ENCODE measurements at places on chromosomes 11 and 22.

GRCh38 chr11:125516245-125516644 lies 20.2 kb upstream of the FEZ1 start:
- no peak for DNase-seq

DNA sequence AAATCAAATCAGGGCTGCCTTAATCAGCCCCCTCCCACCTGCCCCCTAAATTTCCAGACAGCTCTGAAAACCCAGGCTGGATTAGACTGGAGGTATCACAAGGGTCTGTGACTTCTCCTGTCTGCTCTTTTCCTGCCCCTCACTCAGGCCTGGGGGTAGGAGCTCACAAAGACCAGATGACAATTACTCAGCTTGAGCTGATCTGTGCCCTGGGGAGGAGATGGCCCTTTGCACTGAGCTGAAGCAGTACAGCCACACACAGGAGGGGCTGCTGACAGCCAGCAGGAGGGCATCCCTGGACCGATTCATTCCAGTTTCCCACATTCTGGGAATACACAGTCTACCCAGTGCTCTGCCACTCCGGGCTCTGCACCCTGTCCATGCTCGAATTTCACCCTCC lies 4.2 kb downstream of the ABCC8 start:
- no peak for DNase-seq

DNA sequence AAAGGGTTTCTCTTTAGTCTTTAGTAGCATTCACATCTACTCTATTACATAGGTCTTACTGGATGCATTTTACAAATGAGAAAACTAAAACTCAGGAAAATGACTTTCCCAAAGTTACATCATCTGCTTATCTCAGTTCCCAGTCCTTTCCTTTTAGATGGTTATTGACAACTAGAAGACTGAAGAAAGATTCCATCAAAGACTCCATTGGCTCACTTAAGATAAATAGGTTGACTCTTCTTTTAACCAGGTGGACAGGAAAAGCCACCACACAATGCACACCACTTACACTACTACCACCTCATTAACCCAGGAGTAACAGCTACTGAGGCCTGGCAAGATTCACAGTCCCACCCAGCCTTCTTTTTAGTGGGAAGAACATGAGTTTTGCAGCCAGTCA lies 123.6 kb downstream of the TRIM44 start:
- no peak for DNase-seq

DNA sequence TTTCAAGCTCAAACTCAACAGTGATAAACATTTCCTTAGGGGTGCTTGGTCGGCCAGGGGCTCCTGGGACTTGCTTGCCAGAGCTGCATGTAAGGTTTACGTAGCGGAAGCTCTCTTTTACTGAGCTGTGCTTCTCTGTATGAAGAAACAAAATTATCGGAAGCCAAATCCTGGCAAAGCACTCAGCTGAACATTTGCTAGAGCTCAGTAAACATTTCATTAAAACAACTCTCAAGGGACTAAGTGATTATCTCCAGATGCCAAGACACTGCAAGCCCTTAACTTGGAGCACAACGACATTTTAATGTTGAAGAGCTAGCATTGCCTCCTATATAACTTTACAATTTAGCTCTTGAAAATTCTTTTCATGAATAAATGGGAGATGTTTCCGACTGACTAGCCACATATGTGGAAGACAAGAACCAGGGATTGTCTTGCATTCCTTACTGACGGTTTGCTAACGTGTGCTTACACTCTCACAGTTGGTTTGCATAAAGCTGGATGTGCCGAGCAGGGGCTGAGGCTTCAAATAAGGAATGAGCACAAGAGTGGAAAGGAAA lies 43.4 kb downstream of the SCUBE2 start:
- peak; percentile 59 for DNase-seq

DNA sequence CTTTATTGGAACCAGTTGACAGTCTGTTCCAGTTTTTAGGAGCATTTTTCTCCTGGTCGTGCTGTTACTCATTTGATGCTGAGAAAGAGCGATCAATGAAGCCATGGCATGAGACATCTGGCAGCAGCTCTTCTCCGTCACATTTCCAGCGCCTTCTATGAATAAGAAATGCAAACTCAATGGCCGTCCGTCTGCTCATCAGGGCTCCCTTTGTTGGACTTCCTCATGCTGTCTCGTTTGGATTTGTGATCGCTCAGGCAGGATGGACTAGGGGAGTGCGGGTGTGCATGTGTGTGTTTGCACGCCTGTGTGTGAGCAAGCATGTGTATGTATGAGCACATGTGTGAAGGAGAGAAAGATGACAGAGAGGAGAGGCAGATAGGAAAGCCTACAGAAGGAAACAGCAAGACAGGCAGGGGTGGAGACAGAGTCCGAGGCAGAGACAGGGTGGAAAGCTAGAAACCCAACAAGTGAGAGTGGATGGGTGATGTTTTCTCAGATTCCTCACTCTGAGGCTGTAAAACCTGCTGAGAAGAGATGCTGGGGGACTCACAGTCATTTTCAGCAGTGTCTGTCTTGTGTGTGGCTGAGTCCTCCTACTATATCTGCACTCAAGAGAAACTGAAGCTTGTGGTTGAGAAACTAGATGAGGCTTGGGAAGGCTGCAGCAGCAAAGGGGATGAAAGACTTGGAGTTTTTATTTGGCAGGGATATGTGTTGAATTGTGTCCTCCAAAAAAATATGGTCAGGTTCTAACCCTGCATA lies 56.0 kb upstream of the CLMP start:
- no peak for DNase-seq

DNA sequence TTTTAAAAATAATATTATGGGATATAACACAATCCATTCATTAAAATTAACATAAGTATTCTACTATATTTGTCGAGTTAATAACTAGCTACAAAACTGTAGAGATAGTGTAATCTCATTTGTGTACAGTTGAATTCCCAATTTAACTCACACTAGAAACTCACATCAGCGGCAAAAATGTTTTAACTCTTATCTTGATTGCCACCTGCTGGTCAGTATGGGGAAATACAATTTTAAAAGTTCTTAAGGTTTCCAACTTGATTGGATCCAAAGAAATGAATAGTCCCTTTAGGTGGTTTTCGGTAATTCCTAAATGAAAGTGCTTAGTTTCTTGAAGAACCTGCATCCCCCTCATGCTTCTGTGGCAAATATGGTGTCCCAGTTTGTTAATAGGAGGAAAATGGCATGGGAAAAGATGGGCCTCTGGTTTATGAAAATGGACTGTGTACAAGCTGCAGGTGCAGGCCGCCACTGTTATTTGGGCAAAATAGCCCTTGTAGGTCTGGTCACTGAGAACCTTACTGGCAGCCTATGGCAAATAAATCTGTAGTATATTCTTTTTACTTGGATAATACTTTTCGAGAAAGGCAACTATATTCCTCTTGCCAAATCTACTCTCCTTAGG lies 33.7 kb upstream of the SLC17A6 start:
- DNase-seq, result no peak

- DNase-seq, result no peak
Measured at GRCh38 chr11:127965939-127966668, 621.3 kb downstream of the ETS1 start.

DNA sequence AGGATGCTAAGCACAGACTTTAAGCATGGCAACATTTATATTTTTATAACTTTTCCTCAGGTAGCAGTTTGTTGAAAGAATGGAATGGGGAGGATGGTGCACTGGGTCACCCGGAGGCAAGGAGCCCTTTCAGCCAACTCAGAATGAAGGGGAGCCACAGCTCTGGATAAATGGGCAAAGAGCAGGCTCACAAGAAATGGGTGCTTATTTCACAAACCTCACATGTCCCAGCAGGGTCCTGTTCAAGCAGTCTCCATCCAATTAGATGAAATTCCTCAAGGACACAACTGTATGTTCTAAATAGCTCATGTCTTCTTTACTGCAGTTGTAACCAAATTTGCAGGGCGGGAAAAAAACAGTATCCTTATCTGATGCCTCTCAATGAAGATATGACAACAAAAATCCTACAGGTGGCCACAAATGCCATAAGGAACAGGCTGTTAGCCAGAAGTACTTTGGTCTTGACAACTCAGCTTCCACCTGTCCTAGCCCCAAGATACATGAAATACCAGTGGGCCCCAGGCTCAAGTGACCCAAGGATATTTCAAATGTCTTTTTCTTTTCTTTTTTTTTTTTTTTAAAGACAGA lies 48.2 kb downstream of the MAPK1 start:
- DNase-seq, result no peak

DNA sequence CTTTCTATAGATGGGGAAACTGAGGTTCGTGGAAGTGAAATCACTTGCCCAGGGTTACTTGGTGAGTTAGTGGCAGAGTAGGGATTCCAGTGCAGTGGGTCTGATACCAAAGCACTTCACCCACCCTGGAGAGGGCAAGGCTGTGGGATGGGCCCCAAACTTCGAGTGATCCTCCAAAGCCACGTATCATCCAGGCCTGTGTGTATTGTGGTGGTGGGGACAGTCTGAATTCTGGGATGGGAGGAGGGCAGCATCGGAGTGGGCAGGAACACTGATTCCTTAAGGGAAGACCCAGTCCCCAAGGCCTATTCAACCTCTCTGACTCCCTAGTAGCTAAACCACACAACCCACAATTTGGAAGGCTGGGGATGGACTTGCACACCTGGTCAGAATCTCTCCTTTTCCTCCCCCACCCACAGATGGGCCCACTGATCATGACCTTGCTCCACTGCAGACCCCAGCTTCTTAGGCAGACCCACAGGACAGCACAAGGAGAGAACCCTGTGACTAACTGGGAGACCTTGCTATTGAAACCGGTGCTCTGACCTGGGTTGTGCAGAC lies 11.5 kb downstream of the TMPRSS13 start:
- no peak for DNase-seq

GRCh38 chr11:24896118-24896835 lies 399.4 kb downstream of the LUZP2 start:
- DNase-seq, result no peak

DNA sequence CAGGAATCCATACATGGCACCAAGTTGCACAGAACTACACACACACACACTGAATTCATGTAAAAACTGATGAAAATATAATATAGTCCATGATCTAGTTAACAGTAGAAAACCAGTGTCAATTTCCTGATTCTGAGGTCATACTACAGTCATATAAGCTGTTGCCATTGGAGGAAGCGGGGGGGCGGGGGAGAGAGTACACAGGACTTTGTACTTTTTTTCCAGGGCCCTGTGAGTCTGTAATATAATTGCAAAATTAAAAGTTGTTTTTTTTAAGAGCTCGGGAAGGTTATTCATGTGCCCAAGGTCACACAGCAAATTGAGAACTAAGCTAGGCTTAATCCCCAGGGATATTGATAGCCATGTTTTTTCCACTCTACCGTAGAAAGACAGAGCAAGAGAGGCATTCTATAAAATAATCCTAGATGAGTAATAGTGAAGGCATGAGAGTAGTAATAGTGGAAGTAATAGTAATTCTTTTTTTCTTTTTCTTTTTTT lies 312.3 kb downstream of the MN1 start:
- peak; percentile 55 for DNase-seq

- no peak for DNase-seq
Measured at GRCh38 chr11:71248251-71248570, 4.2 kb downstream of the SHANK2 start.

DNA sequence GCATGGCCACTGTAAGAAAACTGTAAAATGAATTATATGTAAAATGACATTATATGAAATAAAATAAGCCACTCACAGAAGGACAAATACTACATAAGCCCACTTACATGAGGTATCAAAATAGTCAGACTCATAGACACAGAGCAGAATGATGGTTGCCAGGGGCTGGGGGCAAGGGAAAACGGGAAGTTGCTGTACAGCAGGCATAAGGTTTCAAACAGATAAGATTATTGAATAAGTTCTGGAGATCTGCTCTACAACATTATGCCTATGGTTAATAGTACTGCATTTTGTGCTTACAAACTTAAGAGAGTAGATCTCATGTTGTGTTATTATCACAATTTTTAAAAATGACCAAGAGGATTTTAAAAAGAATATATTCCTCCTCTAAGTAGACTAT lies 32.7 kb upstream of the HEPHL1 start:
- no peak for DNase-seq

DNA sequence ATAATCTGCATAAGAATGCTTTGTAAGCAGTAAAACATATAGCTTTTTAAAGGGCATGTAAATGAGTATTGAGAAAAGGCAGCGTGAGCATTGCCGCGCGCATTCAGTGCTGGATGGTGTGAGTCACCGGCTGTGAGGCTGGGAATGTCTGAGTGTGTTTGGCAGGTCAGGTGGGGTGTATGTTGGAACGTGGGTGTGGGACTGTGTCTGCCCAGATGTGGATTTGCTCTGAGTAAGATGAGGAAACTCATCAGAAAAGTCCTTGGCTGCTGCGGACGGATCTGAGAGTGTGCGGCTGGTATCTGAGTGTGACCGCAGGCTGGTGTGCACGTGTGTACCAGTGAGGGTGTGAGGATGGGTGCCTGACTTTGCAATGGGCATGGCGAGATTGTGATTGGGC lies 66.2 kb upstream of the NECTIN1 start:
- DNase-seq, result peak; percentile 51

GRCh38 chr11:4682623-4683419 lies 14.8 kb downstream of the OR51E2 start:
- no peak for DNase-seq

- DNase-seq, result no peak
Measured at GRCh38 chr11:93063086-93063485, 93.6 kb downstream of the MTNR1B start.

GRCh38 chr11:130002352-130002845 lies at the start of gene PRDM10:
PRDM10 (minus strand) TSS chr11:130002835; CDS start chr11:129960964, 41,871 bp downstream.
- peak; percentile 95 for DNase-seq

DNA sequence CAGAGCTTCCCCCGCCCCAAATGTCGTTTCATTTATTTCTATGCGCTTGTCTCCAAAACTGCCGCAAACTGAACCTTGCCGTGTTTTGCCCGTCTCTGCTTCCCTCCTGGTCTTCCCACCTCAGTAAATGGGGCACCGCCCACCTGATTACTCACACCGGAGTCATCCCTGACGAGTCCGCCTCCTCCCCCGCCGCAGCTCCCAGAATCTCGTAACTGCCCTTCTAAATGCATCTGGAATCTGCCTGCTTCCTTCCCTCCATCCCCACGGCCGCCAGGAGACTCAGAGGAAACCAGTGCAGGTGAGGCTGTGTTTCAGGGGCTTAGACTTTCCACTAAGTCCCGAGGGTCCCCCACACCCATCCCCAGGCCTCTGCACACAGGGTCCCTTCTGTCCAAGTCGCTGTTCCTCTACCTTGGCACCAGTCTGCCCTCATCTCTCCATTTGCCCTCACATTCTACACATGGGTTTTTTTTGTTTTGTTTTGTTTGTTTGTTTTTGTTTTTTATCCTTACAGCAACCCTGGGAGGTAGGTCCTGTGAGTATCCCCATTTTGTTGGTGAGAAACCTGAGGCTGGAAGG lies 62.6 kb upstream of the PHF21B start:
- no peak for DNase-seq

- DNase-seq, result no peak
Measured at GRCh38 chr11:118226781-118227180, 2.0 kb upstream of the JAML start.

- DNase-seq, result no peak
Measured at GRCh38 chr11:126564566-126564965, 209.1 kb downstream of the ST3GAL4 start.

- no peak for DNase-seq
Measured at GRCh38 chr22:25334162-25334490, 114.7 kb downstream of the CRYBB2 start.

All from right hindlimb (tissue), 1 donor.